NCI-H748 treated with DMSO at 0.1 percent for 48 hours (cell line): ENCODE measurements at places on chromosomes 2 and 18.

DNA sequence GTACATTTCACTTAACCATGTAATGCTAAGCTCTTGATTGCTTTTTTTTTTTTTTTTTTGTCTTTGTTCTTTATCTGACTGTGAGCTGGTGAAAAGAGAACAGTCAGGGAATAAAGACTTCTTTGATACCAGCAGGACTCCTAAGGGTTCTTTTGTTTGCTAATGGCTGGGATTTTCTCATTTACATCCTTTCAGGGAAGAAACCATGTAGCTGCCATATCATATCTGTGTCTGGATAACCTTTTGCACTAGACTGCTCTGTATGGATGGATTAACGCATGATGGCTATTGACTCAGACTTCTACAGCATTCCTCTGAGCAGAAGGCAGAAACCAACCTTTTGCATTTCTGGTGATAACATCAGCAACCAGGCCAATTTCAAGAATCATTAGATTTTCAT lies 504.0 kb downstream of the LRRTM4 start:
- DNase-seq = peak; percentile 8

- DNase-seq = no peak
Measured at GRCh38 chr18:53441761-53442414, 782.6 kb downstream of the MBD2 start.

DNA sequence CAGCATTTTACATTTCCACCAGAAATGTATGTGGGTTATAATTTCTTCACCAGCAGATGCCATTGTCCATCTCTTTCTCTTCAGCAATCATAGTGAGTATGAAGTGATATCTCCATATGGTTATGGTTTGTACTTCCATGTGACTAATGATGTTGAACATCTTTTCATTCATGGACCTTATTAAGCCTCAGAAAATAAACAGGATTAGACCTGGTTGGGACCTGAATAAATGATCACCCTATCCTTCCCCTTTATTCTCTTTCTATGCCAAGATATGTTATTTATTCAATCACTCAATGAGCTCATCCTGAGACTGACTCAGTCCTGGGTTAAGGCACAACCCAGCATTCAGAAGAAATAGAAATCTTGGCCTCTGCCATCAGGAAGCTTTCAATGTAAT lies 86.6 kb downstream of the ANTXR1 start:
- DNase-seq = no peak

GRCh38 chr2:11177871-11178690 lies 22.8 kb downstream of the SLC66A3 start:
- no peak for DNase-seq

GRCh38 chr2:80246534-80246933 lies 58.0 kb downstream of the LRRTM1 start:
- DNase-seq = no peak

GRCh38 chr18:9787036-9787435 lies 78.9 kb downstream of the RAB31 start:
- DNase-seq = no peak

DNA sequence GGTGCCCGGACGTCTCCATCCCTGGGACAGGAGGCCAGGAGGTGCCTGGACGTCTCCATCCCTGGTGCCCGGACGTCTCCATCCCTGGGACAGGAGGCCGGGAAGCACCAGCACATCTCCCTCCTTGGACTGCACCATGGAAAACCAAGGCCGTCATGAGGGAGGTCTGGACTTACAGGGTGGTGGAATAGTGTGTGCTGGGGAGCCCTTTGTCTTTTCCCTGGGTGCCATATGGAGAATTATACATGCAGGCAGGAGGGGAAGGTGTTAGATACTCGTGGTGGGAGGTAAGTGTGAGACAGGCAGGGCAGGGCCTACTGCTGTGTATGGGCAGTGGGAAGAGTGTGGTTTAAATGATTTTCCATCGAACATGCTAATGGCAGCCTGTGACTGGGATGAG lies 52.9 kb downstream of the RTP5 start:
- no peak for DNase-seq

DNA sequence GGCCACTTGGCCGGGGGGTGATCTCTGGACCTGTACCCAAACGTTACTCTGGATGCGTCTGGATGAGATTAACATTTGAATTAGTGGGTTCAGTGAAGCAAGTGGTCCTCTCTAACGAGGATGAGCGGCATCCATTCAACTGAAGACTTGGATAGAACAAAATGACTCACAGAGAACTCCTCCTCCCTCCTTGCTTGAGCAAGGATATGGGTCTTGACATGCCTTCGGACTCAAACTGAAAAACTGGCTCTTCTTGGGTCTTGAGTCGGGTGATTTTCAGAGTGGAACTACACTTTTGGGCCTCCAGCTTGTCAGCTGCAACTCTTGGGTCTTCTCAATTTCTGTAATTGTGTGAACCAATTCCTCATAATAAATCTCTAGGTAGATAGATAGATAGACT lies 47.2 kb downstream of the NETO1 start:
- no peak for DNase-seq
